M059J (cell line): ENCODE measurements at places on chromosomes 5 and 9. TPM values are rescaled to one million over a fixed set of nuclear protein-coding genes. Genes with fewer than 3 reads are reported as not detected.

The TMEM250 gene
- total RNA-seq, result 23.5 and 36.9 TPM in 2 replicates

The IRX4 gene
- total RNA-seq, result not detected in 2 replicates

The ECM2 gene
- 0.47 and 1.0 TPM in 2 replicates for total RNA-seq

The CER1 gene
- total RNA-seq, result not detected in 2 replicates

The IL4 gene
- not detected in 2 replicates for total RNA-seq

The CBY3 gene
- not detected in 2 replicates for total RNA-seq

The CDH9 gene
- not detected in 2 replicates for total RNA-seq

The NEUROG1 gene
- total RNA-seq, result not detected in 2 replicates

The IDNK gene
- 2.4 and 3.2 TPM in 2 replicates for total RNA-seq

The ZSWIM6 gene
- total RNA-seq, result 5.3 and 10.9 TPM in 2 replicates

The SMAD5 gene
- total RNA-seq, result 34.5 and 42.6 TPM in 2 replicates

The PLPPR1 gene
- total RNA-seq, result not detected in 2 replicates

The AOPEP gene
- 95.6 and 120 TPM in 2 replicates for total RNA-seq
